ENCODE measurements at places on chromosomes 1 and 21.

DNA sequence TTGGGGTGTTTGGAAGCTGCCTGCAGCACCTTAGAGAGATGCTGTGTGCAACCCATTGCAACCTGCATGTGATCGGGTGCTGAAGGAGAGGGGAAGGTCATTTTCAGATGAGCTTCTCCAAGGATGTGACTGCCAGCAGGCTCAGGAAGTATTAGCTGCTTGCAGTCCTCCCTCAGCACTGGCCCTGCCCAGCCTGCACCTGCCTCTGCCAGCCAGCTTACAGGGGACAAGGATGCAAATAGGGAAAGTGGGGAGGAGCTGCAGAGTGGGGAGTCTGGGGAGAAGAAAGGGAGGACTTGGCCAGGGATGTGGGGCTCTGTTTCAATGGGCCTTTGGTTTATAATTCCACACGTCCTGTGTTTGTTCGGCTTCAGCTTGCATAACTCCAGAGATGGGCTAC, 254.5 kb downstream of the RRAGC start:
- DNase-seq, result no peak

DNA sequence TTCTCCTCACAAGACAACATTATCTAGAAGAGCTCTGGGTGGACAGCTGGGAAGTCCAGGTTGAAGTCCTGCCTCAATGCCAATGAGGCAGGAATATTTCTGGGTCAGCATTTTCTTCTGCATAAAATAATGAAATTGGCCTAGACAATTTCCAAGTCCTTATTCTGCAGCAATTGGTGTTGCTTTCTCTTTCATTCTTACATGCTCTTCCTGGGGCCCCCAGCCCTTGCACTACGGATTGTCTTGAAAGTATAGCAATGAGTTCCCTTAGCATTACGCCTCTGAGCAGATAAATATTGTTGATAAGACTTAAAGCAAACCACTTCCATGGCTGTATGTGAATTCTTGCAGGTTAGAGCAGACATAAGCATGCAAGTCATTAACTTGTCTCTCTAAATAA, 188.5 kb downstream of the TGFBR3 start:
- no peak for DNase-seq

- no peak for DNase-seq
These were observed 43.2 kb downstream of the GDAP2 start for GRCh38 chr1:117886101-117886795.

DNA sequence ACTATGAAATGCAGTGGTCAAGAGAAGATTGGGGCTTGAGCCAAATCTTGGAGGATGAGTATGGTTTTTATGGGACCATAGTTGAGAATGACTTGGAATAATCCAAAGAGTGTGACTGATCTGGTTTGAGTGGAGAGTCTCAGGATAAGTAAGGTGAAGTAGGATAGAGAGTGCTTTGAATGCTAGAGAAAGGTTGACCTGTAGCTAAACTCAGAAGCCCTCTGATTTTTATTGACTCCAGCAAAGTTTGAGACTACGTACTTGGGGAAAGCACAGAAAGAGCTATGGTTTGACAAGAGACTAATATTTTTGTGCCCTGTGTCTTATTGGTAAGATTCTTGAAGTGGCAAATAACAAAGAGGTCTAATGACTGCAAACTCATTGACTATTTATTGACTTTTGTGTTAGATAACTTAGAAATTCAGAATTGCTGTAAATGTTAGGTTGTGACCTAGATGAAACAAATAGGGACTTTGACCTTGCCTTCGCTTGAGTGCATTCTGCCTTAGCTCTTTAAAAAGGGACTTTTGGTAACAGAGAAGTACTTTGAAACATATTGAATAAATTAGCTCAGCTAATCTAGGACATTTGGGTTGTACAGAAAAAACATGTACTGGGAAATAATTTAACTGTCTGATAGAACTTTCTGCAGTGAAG, 35.1 kb downstream of the UAP1 start:
- DNase-seq, result no peak

- no peak for DNase-seq
These were observed 8.2 kb downstream of the CRYBG2 start for GRCh38 chr1:26345718-26346117.

DNA sequence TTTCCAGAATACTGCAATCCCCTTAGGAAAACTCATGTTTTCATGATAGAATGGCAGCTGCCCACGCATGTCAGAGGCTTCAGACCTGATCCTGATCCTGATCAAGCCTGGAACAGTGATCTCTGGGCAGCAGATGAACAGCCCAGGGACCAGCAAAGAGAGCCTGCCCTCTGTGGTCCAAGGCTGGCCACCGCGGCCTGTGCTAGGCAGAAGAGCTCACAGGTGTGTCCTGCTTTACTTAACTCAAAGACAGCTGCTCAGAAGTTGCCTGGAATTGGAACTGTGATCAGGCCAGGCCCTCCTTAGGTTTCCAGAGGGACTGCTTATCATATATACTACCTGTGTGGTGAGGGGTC, 21.2 kb upstream of the BCAR3 start:
- no peak for DNase-seq

DNA sequence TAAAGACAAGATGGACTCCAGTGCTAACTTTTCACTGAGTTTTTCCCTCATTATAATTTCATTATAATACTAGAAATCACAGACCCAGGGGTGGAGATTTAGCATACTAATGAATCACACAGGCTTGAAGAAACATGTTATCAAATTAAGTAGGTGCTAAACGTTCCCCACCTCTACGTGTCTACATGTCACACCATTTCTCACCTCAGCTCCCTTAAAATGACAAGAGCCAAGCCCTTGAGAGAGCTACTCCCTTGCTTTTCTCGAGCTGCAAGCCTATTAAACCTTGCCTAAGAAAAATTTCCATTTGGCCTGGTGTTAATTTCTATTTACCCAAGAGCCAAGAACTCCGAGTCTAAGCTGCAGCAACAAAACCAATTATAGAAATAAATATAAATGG, 396.3 kb upstream of the NEGR1 start:
- DNase-seq, result no peak
